ENCODE measurements at places on chromosomes 7 and 10.

GRCh38 chr10:10787586-10787985 lies 230.1 kb upstream of the CELF2 start:
- no peak for DNase-seq

GRCh38 chr7:151716323-151716722 lies 160.6 kb downstream of the PRKAG2 start:
- no peak for DNase-seq

DNA sequence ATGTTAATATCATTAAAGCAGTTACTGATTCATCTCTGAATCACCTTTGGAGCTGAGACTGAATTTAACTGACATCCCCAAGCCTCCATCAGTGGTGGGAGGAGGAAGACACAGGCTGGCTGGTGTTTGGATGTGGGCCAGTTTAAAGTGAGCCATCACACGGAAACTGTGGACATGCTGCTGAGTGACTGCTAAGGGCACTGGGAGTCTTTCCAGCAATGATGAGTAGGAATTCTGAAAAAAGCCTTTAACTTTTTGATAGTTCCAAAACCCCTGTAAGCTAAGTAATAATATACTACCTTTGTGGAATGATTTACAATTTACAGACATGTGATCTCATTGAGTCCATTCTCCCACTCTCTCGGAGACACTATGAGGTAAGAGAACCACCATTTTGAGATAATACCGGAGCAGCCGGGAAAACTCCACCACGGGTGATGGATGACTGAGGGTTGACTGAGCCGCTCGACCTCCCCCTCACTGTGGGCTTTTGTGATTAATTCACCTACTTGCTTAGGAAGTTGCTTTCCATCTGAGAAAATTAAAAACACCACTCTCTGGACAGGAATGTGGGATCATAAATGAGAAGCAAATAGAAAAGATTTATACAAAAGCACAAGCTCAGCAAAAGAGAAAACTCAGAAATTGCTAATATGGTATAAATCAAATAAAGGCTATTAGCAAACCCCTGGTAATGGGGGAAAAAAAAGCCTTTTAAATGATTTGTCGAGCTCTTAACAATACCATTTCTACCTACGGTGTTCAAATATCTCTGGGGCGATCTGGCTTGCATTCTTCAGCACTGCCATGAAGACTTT lies 194.8 kb downstream of the FANK1 start:
- DNase-seq, result no peak

DNA sequence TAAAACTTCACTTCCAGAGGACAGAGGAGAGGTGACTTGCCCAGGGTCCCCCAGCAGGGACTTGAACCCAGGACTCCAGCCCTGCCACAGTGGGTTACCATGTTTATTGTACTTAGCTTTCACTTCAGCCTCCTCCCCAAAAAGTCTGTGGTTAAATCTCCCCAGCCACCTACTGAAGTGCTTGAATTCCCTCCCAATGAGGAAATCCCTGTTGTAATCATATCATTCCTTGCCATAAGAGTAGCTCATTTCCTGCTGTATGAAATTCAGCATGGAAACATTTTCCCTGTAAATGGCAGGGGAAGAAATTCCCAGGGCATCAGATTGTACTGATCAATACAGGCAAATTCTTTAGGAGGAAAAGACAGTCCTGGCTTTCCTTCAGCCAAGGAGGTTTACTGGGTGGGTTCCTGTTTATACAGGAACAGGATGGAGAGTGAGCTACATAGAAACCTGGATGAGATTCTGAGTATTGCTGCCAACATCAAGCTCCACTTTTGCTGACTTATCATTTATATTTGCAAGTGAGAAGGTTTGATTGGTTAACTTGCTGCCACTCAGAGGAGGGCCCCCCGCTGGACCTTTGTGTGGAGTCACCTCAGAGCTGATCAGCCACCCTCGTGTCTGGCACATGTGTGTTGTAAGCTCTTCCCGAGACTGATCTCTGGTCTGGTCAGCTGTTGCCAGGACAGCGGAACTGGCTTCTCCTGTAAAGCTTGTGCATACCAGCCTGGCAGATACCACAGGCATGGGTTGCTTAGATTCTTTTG lies 16.4 kb upstream of the PDZD8 start:
- no peak for DNase-seq

DNA sequence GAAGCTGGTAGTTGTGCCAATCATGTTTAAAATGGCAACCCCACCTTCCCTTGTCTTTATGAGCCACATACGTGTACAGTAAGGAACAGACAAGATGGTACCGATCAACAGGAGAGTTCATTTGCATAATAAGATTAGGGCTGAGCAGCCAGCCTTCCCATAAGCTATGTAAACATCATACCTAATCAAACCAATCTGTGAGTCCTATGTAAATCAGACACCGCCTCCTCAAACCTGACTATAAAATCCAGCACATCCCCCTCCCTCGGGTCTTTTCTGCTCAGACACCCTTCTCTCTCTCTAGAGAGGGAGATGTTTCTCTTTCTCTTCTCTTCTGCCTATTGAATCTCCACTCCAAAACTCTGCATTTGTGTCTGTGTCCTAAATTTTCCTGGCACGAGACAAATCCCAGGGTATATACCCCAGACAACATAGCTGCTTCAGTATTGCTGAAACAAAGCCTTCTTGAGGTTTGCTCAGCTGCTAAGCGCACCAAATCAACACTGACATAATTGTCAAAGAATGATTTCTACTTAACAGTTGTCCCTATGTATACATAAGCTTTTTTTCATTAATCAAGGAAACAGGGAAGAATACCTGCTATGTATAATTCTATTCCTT lies 279.2 kb downstream of the THSD7A start:
- no peak for DNase-seq

- no peak for DNase-seq
These were observed 20.8 kb downstream of the CYTH3 start for GRCh38 chr7:6251653-6252052.

DNA sequence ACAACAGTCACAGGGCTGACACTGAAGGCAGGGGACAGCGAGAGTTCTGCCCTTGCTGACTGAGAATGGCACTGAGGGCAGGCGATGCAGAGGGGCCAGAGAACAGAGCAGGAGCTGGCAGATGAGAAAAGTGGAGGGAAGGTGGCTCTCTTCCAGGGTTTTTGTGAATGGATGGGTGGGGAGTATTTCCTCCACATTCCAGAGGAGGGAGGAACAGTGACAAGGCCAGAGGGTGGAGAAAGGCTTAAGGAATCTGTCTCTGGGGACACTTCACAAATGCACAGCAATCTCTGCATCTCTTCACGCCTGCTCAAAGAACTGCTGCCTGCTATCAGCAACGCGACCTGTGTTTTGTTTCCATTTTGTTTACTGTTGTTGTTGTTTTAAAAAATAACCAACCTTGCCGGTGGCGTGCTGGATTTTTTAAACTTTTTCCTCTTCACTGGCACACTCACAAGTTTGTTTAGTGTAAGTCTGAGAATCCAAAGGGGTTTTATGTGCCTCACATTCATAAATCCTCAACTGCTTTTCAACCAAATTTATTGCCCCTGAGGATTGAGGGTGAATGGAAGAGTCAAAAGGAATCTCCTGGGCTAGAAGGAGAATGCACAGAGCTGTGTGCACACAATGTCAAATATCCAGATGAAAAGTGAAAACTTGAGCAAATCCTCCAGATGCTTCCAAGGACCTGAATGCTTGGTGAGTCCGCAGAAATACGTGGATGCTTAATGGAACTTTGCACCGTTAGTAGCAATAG lies 129.3 kb downstream of the GLI3 start:
- no peak for DNase-seq

GRCh38 chr10:103542764-103543616 lies 49.5 kb downstream of the NEURL1 start:
- no peak for DNase-seq

DNA sequence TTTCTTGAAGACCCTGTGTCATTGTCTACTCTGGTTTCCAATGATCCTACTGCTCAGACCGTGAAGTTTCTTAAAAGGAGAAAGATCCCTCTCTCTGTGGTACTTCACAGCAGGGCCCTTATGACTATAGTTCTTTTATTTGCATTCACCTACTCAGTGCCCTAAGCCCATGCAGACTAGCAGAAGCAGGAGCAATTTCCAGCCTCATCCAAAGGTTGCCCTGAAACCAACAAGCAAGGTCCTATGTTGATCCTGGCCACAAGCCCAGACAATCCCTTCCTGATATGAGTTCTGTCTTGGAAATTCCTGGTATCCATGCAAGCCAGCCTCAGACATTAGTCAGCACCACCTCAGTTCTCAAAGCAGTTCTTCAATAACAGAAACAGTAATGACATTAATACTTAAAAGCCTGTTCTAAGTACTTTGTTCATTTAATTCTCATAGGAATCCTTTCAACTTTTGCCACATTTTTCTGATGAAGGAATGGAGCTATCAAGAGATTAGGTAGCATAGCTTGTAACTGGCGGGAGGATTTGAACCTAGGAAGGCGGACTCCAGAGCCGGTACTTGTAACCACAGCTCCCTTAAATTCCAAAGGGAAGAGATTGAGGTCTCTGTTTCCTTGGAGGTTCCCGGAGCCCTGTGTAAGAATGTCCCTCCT lies 58.1 kb upstream of the ST8SIA6 start:
- DNase-seq, result no peak

- no peak for DNase-seq
These were observed 126.5 kb upstream of the JCAD start for GRCh38 chr10:30185916-30186315.

DNA sequence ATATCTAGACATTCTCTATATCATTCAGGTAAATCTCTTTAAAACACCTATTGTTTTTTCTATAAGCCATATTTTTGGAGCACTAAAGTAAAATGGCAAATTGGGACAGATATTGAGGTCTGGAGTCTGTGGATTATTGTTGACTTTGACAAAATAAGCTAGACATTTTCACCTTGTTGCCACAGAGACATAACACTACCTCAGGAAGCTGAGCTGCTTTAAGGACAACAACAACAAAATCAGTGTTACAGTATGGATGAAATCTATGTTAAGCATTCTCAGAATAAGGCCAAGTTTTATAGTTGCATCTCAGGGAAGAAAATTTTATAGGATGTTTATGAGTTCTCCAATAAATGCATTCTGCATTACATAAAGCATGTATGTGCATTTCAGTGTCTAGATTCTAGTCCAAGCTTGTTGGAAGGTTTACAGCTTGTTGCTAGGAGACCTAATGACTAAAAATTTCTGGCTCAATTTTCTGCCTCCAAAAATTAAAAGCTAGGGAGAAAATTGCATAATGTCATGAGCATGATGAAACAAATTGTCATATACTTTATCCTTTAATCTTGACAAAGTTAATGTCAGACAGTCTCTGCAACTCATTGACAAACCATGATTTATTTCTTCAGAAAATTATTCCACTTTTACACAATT lies 18.3 kb downstream of the LIPM start:
- DNase-seq, result no peak

DNA sequence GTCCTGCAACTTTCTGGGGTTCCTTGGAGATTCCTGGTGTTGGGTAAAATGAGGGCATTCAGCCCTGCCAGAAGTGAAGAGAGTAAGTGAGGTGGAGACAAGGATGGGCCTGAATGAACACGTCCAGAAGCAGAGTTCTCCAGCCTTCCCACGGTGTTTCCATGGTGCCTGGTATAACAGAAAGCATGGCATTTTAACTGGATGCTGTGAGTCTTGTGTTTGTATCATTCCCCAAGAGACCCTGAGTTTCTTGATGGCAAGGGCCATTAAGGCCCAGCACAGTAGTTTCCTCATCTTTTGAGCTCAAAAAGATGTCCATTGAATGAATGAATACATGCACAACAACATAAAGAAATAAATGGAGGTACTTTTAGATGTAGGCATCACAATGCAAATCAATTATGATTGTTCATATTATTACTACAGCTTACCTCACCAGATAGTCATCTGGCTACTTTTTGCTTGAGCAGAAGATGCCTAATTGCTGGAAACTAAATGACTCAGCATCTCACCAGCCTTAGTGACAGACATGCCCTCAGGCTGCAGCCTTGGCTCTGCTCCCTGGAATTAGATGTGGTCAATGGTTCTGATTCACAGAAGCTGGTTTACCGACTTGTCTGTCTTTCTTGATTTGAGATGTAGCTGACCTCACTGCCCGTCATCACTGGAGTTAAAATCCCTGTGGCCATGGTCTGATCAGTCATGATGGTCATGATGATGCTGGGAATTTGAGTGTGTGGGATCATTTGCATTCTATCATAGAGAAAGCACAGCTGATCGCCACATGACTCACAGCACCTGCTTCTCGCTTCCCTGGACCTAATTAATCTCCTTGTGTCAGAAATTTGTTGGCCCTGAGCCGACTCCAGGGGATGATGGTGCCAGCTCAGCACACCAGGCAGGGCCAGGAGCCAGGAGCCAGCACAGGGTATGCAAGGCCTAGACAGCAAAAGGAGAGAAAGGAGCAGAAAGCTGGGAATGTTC lies 83.9 kb downstream of the CXCL12 start:
- DNase-seq, result no peak

DNA sequence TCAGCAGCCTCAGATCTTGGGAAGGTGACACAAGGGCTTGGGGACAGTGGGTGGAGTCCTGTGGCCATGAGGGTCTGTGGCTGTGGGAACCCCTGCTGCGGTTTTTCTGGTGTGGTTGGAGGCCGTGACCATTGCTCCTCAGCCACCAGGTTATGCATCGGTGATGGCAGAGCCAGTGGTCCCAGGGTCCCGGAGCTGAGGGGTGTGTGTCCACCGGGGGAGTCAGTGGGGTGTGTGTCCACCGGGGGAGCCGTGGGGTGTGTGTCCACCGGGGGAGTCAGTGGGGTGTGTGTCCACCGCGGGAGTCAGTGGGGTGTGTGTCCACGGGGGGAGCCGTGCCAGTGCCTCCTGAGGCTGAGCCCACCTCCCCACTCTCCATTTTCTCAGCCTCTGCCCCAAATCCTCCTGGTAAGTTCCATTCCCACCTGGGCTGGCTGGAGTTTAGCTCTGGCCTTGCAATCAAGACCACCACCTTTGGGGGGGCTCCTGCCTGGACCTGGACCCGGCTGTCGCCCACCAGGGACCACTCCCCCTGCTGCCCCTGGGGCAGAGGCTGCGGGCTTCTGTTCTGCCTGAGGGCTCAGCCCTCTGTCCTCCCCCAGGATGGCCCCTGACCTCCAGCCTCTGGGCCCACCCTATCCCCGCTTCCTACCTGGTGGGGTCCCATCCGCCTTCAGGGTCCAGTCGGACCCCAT lies 143.5 kb downstream of the ELFN1 start:
- DNase-seq, result no peak

- DNase-seq, result no peak
These were observed 99.0 kb upstream of the GATA3 start for GRCh38 chr10:7955446-7955845.

DNA sequence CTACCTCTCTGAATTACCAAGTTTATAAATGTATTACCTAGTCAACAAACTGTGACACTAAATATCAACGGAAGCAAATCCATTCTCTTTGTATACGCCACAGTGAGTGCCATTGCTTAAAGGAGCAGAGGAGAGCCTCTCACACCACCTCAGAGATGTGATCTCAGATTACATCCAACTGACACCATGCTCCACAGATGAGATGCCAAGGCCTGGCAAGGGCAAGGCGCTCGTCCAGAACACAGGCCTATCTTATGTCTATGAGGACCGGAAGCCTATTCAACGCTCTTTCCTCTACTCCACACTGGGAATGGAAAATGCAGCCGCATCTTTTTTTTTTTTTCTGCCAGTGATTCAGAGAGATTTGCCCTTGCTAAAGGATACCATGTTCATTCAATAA lies 11.4 kb downstream of the PDIA4 start:
- DNase-seq, result no peak

Measured in stimulated activated CD8-positive, alpha-beta memory T cell treated with anti-CD3 and anti-CD28 coated beads, Interleukin-12 subunit alpha, Interleukin-12 subunit beta, amount 100 ng/mL, for 1 hour (primary cell).